ENCODE measurements at places on chromosomes 3 and 15.

DNA sequence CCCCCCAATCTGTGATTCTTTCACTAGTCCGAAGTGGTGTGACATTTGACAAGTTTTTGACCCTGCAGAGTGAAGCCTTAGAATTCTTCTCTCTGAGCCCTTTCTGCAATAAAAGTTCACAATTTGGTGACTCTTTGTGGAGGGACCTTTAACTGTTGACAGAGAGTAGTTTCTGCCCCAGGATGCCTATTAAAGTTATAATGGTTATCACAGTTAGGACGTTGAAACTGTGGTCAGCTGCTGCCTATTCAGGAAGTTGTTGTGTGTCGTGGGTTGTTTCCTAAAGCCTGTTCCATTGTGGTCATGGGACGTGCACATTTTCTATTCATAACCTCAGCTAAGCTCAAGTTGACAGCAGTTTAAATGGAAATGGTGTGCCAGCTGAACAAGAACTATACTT lies 274.5 kb downstream of the NEK10 start:
- DNase-seq = no peak

DNA sequence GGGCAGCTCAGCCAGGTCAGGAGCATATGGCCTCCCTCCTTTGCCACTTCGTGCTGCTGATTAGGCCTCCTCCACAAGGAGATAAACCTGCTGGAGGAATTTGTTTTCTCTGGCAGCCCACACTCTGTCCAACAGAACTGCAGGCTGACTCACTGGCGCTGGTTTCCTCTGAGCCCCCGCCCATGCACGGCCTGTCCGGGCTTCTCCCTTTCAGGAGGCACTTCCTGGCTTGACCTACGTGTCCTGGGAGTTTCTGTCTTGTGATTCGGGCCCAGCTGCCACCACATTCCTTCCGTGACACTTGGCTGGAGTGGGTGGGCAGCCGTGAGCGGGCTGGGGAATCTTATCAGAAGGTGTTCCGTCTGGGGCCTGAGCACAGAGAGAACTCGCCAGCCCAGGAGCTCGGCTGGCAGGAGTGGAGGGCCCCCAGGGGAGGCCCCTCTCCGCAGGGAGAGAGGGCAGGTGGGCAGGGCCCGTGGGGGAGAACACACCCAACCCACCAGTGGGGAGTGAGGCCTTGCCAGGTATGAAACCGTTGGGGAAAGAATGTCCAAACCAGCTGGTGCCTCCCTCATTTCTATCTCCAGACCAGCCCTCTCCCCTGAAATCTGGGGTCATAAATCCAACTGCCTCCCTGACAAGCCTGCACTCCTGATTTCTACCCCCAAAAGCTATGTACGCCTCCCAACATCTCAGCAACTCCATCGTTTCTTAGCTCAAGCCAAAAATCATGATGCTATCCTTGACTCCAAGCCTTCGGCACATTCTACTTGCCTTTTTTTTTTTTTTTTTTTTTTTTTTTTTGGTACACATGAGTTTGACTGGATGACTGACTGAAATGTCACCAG lies 110.6 kb upstream of the MEF2A start:
- DNase-seq = peak; percentile 97

DNA sequence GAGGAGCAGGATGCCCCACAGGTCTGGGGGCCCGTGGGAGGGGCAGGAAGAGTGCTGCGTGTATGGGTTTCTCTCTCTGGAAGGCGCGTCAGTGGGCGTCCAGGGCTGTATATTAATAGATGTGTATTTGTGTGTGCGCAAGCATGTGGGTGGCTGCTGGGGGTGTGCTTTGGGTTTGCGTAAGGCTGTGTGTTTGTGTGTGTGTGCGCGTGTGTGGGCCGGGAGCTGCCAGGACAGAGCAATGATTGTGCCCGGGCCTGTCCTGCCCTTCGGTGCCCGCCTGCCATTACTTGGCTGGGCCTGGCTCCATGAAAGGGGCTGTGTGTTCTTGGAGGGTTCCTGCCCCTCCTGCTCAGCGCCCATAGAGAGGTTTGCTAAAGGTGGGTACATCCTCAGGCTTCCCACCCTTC lies 16.3 kb downstream of the CSPG4 start:
- DNase-seq = no peak

DNA sequence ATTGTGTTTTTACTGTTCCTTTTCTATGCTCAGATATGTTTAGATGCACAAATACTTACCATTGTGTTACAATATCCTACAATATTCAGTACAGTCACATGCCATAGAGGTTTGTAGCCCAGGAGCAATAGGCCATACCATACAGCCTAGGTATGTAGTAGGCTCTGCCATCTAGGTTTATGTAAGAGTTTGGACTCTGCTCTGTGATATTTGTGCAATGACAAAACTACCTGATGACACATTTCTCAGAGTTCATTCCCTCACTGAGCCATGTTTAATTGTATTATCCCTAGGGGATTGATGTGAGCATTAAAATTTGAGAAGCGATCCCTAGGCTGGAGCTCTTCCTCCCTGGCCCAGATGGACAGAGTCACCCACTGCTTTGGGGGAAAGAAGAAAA lies 270.0 kb upstream of the PROK2 start:
- DNase-seq = no peak

DNA sequence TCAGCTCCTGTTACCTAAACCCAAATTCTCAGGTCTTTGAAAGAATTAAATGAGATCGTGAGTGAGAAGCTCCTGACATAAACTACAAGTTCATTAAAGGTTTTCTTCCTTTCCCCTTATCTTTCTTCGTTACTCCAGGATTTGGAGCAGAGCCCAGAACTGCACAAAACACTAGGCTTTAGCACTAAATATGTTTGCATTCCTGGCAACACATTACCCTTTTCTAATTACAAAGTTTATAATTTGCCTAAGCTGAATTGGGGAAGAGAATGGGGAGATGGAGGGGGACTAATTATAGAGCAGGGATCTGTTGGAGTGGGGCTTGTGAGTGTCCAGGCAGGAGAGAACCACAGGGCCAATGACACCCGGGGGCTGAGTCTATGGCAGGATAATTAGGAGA lies 109.7 kb downstream of the SV2B start:
- no peak for DNase-seq

- DNase-seq = peak; percentile 59
These were observed 749.1 kb downstream of the ROBO1 start for GRCh38 chr3:79018671-79019136.

- DNase-seq = no peak
These were observed 151.6 kb downstream of the SLCO3A1 start for GRCh38 chr15:92005154-92005553.

- no peak for DNase-seq
These were observed 6.9 kb upstream of the PLA2G4F start for GRCh38 chr15:42163291-42163690.

- peak; percentile 87 for DNase-seq
These were observed 490.5 kb upstream of the NR2F2 start for GRCh38 chr15:95840004-95840403.

GRCh38 chr3:27253831-27254230 lies 115.4 kb downstream of the NEK10 start:
- peak; percentile 13 for DNase-seq

GRCh38 chr15:51022206-51022605 lies 72.5 kb downstream of the TNFAIP8L3 start:
- no peak for DNase-seq

- no peak for DNase-seq
These were observed 8.7 kb downstream of the GAP43 start for GRCh38 chr3:115632026-115632425.

- no peak for DNase-seq
These were observed 3.4 kb downstream of the TSC22D2 start for GRCh38 chr3:150411546-150411945.

DNA sequence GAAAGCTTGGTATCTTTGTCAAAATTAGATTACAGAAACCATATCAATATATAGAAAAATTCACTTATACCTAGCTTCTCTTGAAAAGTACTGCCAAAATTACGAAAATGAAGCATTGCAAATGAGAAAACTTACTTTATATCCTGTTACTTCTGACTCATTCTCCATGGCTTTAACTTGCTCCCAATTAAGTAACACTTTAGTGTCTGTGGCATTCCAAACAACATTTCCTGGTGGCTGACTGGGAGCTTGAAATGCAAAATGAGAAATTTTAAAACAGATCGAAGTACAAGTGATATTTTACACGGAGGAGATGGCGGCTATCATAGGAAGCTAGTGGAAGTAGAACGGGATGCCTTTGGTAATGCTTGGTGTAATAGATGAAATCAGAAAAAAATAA lies 347.3 kb downstream of the CNTN3 start:
- DNase-seq = no peak

DNA sequence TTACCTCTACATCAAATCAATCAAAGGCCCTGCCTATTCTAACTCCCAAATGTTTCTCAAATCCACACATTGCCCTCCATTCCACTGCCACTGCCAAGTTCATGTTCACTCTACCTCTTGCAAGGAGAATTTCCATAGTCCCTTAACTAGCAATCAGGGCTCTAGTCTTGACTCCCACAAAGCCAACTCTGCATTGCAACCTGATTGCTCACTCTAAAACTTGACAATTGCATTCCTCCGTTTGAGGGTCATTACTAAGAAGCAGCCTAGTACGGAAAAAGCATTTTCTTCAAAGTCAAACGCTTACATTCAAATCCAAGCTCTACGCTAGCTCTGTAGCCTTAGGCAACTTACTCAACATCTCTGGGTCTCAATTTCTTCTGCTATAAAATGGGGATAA lies 1.2 kb downstream of the CPA3 start:
- peak; percentile 94 for DNase-seq

GRCh38 chr3:126551839-126552687 lies 6.7 kb downstream of the C3orf22 start:
- DNase-seq = no peak

DNA sequence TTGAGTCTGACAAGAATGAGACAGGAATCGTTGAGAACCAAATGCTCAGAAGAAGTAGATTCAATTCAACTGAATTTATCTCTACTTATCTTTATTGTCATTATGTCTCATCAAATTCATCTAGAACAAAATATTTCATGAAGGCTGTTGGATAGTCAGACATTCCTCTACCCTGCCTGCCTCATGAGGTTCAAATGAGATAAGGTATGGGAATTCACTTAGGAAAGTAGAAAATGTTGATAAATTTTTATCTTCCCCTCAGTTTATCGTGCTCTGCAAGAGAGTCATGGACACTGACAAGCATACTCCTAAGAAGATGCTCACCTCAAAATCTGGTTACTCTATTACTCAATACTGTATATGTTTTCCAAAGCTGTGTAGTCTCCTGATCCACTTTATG lies 149.7 kb upstream of the CDIN1 start:
- peak; percentile 16 for DNase-seq

GRCh38 chr3:133944181-133944580 lies 48.5 kb upstream of the RAB6B start:
- DNase-seq = peak; percentile 55

Data from astrocyte (in vitro differentiated cells and primary cell).